Psoas muscle (tissue), 8 donors: ENCODE measurements at places on chromosomes 16 and 17. TPM values are rescaled to one million over a fixed set of nuclear protein-coding genes. Genes with fewer than 3 reads are reported as not detected.

MT4 gene
- total RNA-seq: not detected

ADAP2 gene
- 4.6 TPM for total RNA-seq

GJC1 gene
- total RNA-seq: 6.8 TPM

ATP6V0D1 gene
- 104 TPM for total RNA-seq

PRKCB gene
- 1.3 TPM for total RNA-seq

CRHR1 gene
- not detected for total RNA-seq

PABPN1L gene
- total RNA-seq: not detected

AXIN1 gene
- total RNA-seq: 23.2 TPM

CD300H gene
- total RNA-seq: not detected

ZG16B gene
- total RNA-seq: not detected

LONP2 gene
- total RNA-seq: 56.9 TPM

SARM1 gene
- total RNA-seq: 2.2 TPM

BCL6B gene
- 11.0 TPM for total RNA-seq
